Foreskin melanocyte (primary cell): ENCODE measurements at places on chromosomes 11 and 22.

- DNase-seq = no peak
Measured at GRCh38 chr22:17563936-17564391, 666 bp downstream of the SLC25A18 start.

- DNase-seq = peak; percentile 39
Measured at GRCh38 chr11:110763249-110764011, 51.2 kb upstream of the ARHGAP20 start.

DNA sequence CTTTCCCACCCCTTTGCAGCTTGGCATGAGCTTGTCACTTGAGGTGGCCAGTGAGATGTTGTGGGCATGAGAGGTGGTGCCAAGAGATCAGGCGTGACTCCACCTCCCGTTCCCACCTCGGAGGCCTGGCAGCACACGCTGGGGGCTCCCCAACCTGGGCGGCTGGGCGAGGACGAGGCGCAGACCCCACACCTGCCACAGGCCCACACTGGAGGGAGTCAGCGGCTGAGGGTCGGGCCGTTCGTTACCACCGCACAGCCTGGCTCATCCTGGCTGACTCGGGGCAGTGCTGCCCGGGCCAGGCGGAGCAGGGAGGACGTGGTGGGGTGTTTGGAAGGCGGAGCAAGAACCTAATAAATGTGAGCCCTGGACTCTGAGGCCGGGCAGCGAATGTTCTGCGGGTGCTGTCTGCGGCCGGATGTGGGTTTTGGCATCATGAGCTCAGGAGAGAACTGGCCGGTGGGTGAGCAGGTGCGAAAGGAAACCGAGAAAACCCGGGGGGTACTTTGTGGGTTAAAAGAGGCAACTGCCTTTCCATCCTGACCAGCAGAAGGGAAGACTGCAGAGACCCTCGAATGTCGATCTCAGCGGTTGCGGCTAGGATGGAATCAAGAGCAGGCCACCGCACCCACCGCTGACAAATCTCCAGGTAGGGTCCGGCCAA is 10.2 kb upstream of the IFITM3 start:
- no peak for DNase-seq

GRCh38 chr11:64032050-64032449 is 3.7 kb upstream of the FLRT1 start:
- no peak for DNase-seq

DNA sequence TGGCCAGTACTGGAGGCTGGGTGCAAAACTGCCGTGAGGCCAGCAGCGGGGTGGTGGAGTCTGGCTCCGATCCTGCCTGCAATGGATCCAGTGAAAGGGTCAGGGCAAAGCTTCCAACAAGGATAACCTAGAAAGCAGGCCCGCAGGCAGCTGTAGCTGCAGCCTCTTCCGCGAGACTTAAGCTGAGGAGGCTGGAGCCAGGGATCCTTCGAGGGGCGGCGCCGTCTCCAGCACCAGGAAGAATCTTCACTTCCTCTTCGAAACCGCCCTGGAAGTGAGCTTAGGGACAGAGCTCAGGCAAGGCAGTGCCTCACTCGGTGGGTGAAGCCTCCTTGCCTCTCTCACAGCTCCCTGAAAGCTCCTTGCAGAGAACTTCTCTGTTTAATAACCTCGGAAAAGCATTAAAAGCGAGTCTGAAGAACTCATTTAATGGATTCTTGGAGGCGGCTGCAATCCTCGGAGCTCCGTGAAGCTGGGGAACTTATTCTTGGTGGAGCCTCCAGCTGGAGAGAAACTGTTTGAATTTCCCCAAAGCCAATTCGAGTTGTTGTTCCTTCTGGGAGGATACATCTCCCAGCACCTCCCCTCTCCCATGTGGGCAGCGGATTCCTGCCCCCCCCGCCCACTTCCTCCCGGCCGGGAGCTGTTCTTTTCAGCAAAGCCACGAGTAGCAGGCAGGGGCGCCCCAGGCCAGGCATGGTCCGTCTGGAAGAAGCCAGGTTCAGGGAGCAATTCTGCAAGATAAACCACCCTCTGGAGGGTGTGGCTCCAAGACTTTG is 169.9 kb downstream of the CTTN start:
- DNase-seq = peak; percentile 76

GRCh38 chr11:32256466-32256865 is 165.6 kb downstream of the RCN1 start:
- no peak for DNase-seq

DNA sequence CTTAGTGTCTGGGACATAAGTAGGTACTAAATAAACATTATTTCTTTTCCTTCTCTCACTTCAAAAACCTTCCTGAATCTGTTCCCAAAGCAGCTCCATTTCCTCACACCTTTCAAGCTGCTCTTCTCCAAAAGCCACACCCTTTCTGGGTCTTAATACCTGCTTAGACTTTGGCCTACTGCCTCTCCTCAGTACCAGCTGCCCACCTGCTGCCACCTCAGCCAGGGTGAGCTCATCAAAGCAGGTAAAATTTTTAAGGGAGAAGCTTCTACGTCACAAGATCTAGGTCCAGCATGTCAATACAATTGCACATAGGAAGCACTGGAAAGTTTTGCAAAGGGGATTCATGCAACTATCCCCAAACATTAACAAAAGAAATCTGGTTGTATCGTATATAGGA is 108.4 kb downstream of the RPL27A start:
- no peak for DNase-seq
